ENCODE measurements at places on chromosomes 7 and 10. TPM values are rescaled to one million over a fixed set of nuclear protein-coding genes. Genes with fewer than 3 reads are reported as not detected.

DNA sequence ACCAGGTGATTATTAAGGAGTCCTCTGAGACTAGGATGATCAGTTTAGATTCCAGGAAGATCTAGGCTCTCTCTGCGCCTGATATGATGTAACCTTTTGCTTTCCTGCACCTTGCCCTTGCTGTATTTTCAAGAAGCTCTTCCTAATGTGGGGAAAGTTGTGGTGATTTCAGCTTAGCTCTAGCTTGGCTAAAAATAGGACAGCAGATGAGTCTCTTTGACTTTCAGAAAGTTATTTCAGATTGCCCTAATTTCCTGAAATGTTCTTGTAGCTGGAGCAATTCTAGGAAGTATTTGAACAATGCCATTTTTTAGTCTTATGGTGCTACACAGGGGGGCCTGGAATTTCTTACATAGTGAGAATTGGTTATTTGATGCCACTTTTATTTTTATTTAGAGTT is 3.8 kb downstream of the LCOR start:
- peak overlapping the region; percentile 97 for H3K27ac ChIP-seq
- H3K4me1 ChIP-seq = peaks cover 60% of the 10 kb centered on the region
- H3K4me3 ChIP-seq = peak overlapping the region; percentile 82
- no peak for DNase-seq
- peaks cover 6% of the 10 kb centered on the region for H3K36me3 ChIP-seq

DNA sequence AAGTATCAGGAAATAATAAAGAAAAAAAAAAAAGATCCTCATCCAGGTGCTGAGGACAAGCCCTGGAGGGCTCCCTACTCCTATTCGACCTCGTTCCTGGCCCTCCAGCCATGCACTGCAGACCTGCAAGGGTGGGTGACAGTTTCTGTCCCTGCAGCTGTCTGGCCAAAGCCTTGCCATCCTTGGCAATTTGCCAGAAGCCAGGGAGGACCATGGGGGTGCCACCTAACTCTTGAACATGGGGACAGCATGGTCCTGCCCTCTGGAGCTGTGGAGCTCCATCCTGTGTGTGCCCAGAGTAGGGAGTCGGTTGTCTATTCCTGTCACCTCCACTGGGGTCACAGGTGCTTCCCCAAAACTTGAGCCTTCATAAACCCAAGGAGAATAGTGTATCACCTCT is 27.8 kb downstream of the DMBT1 start:
- no peaks in the 10 kb centered on the region for H3K27me3 ChIP-seq
- H3K4me3 ChIP-seq = no peak overlapping the region
- no peaks in the 10 kb centered on the region for H3K36me3 ChIP-seq
- DNase-seq = no peak

DNA sequence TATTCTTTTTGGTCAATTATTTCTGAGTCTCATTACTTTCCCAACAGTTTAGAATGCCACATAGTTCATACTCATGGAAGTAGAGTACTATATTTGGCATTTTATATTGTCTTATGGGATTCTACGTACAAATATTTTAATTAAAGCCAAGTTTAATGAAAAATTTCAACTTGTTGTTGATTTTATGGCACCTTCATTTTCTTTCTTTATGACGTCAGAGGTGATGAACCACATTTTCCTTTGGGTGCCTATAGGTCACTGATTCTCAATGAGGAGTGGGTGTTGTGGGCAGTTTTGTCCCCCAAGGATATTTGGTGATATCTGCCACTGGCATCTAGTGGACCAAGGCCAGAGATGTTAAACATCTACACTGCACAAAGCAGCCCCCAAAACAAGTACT is 1071.3 kb downstream of the NXPH1 start:
- no peaks in the 10 kb centered on the region for H3K4me1 ChIP-seq
- H3K27me3 ChIP-seq = no peaks in the 10 kb centered on the region
- no peak overlapping the region for H3K4me3 ChIP-seq
- DNase-seq = no peak

GRCh38 chr7:19369182-19369581 is 224.0 kb upstream of the FERD3L start:
- H3K4me1 ChIP-seq = no peaks in the 10 kb centered on the region
- H3K36me3 ChIP-seq = no peaks in the 10 kb centered on the region
- no peak for DNase-seq
- H3K27me3 ChIP-seq = no peaks in the 10 kb centered on the region
- no peak overlapping the region for H3K27ac ChIP-seq

- H3K27me3 ChIP-seq = no peaks in the 10 kb centered on the region
- peaks cover 5% of the 10 kb centered on the region for H3K36me3 ChIP-seq
- no peak for DNase-seq
Observed at GRCh38 chr10:11344550-11344949, 266.9 kb downstream of the USP6NL start.

LSM8 gene
- total RNA-seq = 49.9 TPM

- DNase-seq = peak; percentile 52
- H3K4me3 ChIP-seq = peak overlapping the region; percentile 100
- peak overlapping the region; percentile 99 for H3K27ac ChIP-seq
- peaks cover 43% of the 10 kb centered on the region for H3K4me1 ChIP-seq
Observed at GRCh38 chr7:150368884-150369747, 494 bp downstream of the REPIN1 start.

TAS2R41 gene
- not detected for total RNA-seq

SFRP5 gene
- not detected for total RNA-seq

HK1 gene
- 88.8 TPM for total RNA-seq

DNA sequence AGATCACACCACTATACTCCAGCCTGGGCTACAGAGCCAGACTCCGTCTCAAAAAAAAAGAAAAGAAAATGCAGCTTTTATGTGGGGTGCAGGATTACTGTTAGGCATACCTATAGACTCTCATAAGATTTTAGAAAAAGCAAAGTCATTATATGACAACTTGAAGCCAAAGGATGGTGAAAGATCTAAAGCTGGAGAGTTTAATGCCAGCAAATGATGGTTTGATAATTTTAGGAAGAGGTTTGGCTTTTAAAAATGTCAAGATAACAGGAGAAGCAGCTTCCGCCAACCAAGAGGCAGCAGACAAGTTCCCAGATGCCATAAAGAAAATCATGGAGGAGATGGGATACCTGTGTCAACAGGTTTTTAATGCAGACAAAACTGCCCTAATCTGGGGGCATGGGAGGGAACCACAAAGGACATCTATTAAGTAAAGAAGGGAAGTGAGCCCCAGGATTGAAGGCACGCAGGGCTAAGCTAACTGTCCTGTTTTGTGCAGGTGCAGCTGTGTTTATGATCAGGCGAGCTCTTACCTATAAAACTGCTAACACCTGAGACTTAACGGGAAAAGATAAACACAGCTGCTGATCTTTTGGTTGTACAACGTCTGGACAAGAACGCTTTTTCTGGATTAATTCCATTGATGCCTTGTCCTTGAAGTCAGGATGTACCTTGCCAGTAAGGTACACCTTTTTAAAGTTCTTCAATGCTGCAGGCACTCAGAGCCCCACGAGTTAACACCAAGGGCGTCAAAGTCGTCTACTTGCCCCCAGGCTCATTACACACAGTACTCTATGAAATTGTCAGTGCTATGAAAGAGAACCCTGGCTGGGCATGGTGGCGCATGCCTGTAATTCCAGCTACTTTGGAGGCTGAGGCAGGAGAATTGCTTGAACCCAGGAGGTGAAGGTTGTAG is 10.5 kb upstream of the ANKRD61 start:
- DNase-seq = no peak
- H3K27me3 ChIP-seq = no peaks in the 10 kb centered on the region
- H3K36me3 ChIP-seq = peaks cover 35% of the 10 kb centered on the region
- H3K4me1 ChIP-seq = no peaks in the 10 kb centered on the region

DNA sequence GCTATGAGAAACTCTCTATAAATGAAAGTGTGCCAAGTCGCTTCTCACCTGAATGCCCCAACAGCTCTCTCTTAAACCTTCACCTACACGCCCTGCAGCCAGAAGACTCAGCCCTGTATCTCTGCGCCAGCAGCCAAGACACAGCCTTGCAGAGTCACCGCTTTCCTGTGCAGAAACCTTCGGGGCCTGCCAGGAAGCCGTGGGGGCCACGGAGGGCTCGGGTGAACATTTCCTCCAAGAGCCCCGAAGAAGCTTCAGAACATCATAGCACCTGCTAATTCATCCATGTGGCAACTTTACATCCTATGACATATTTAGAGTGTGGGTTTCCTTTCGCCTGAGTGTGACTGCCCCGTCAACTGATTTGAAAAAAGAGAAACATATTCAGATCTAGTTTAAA is 55.7 kb upstream of the PRSS58 start:
- H3K4me3 ChIP-seq = no peak overlapping the region
- H3K27ac ChIP-seq = no peak overlapping the region
- H3K36me3 ChIP-seq = no peaks in the 10 kb centered on the region
- no peak for DNase-seq
- H3K27me3 ChIP-seq = peaks cover 5% of the 10 kb centered on the region
- H3K4me1 ChIP-seq = peaks cover 5% of the 10 kb centered on the region

- peak overlapping the region; percentile 97 for H3K4me3 ChIP-seq
- peak; percentile 82 for DNase-seq
- peaks cover 13% of the 10 kb centered on the region for H3K4me1 ChIP-seq
- H3K27me3 ChIP-seq = no peaks in the 10 kb centered on the region
- no peaks in the 10 kb centered on the region for H3K36me3 ChIP-seq
Observed at GRCh38 chr10:74176380-74177139, 25.5 kb downstream of the ADK start.

GRCh38 chr10:34759161-34759836 is 55.8 kb downstream of the PARD3 start:
- peak overlapping the region; percentile 48 for H3K27ac ChIP-seq
- H3K36me3 ChIP-seq = no peaks in the 10 kb centered on the region
- no peak overlapping the region for H3K4me3 ChIP-seq
- H3K4me1 ChIP-seq = peaks cover 58% of the 10 kb centered on the region

DNA sequence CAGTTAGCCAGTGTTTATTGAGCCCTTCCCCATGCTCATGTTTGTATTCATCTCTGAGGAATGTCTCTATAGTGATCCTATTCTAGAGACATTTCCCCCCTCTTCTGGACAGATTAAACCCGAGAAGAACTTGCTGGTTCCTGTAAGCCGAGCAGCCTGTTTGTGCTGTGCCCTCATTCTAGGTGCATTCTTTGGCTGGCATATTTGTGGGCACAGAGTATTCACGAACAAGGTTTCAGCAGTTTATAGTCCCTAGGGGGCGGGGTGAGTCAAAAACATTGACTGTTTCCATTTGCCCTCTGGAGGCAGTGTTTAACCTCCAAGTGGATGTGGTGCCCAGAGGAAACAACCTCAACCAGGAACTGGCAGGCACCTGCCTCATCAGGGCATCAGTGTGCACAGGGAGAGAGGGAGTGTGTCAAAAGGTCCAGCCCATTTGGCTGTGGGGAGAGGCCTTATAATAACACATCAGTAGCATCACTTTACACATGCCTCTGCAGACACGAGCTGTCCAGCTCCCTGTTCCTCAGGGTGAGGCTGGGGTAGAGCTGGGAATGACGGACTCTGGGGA is 273.3 kb upstream of the LRGUK start:
- H3K4me3 ChIP-seq = no peak overlapping the region
- DNase-seq = no peak
- no peaks in the 10 kb centered on the region for H3K4me1 ChIP-seq

DPCD gene
- total RNA-seq = 29.6 TPM

DNA sequence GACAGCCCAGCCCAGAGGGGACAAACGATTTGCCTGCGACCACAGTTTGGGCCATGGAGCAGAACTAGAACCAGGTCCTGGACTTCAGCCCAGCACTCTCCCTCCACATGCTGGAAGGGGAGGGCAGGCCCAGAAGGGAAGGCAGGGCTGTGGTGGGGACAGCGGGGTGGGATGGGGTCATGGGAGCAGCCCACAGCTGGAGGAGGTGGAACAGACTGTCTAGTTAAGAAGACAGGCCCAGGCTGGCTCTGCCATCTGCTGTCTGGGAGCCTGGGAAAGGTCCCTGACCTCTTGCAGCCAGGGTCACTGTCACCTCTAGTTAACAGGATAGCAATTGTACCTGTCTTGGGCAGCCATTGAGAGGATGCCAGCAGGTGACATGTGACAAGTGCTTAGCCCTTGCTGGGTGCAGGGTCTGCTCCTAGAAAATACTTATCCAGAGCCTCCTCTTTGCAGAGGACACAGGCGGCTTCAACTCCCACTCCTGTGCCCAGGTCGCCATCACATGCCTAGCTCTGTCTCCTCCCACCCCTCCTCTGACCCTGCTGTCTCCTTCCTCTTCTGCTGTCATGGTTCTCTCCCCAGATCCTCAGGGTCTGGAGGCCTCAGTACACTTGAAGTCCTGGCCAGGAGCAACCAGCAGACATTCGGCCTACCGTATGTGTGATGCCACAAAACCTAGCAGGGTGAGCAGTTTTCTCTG is 37.0 kb upstream of the CHST15 start:
- no peak for DNase-seq
- H3K4me1 ChIP-seq = peaks cover 7% of the 10 kb centered on the region
- H3K27ac ChIP-seq = peak overlapping the region; percentile 68
- no peaks in the 10 kb centered on the region for H3K36me3 ChIP-seq
- no peaks in the 10 kb centered on the region for H3K27me3 ChIP-seq
